Activated T-cell treated with anti-CD3 and anti-CD28 coated beads, Interleukin-2, amount 50 U/mL, for 72 hours (primary cell): ENCODE measurements at places on chromosomes 16 and 17. TPM values are rescaled to one million over a fixed set of nuclear protein-coding genes. Genes with fewer than 3 reads are reported as not detected.
A peak's percentile ranks its signal among the peaks of the same experiment; 100 is the strongest.

- DNase-seq = no peak
These were observed 28.2 kb downstream of the TBX4 start for GRCh38 chr17:61480414-61480807.

- no peak for DNase-seq
These were observed 335.5 kb upstream of the ZFHX3 start for GRCh38 chr16:73383195-73383987.

- DNase-seq = peak; percentile 89
These were observed 11.9 kb downstream of the MT4 start for GRCh38 chr16:56576585-56577299.

GRCh38 chr16:80705596-80705995, 98.8 kb downstream of the CDYL2 start:
- DNase-seq = no peak

WNK4 gene
- 1.1 TPM for total RNA-seq

- no peak for DNase-seq
These were observed 19.5 kb downstream of the SALL1 start for GRCh38 chr16:51131619-51132018.

- no peak for DNase-seq
These were observed 58.0 kb downstream of the NUP88 start for GRCh38 chr17:5361426-5361825.

- no peak for DNase-seq
These were observed 113.3 kb downstream of the AATF start for GRCh38 chr17:37062021-37062420.

DNA sequence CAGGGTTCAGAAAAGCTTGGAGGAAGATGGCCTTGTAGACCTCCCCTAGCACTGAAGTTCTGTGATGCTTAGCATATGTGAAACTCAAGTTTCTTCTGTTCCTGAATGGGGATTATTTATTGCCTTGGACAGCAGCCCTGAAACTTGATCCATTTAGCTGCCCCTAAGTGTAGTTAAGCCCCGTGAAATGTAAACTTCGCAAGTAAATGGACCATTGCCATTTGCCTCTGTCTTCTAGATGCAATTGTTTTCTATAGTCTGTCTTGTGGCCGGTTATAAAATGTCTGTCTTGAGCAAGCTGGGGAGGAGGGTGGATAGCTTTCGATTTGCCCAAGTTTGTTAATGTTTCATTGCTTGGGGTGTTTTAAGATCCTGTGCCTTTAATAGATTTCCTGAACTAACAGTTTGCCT, 261.8 kb downstream of the CDH13 start:
- DNase-seq = no peak

DNA sequence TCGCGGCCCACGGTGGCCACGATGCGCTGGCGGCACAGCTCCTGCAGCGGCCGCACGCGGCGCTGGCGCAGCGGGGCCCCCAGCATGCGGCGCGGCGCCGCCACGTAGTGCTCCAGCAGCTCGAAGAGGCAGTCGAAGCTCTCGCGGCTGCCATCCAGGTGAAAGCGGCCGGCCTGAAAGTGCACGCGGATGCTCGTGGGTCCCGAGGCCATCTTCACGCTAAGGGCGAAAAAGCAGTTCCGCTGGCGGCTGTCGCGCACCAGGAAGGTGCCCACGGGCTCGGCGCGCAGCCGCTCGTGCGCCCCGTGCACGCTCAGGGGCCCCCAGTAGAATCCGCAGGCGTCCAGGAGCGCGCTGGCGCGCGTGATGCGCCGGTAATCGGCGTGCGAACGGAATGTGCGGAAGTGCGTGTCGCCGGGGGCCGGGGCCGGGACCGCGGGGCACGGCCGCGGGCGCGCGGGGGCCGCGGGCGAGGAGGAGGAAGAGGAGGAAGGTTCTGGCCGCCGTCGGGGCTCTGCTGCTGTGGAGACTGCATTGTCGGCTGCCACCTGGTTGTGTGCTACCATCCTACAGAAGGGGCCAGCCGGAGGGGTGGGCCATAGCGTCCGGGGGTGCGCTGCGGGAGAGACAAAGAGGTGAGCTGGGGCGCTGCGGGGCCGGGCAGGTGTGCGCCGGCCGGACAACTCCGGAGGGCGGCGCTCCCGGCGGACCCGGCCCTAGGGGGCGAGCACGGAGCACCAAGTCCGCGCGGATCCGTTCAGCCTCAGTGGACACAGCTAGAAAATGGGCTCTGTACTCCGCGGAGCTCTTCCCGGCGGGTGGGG, 879 bp downstream of the SOCS1 start:
- DNase-seq = peak; percentile 70
